ENCODE measurements at places on chromosomes 16 and 17.

- no peak for DNase-seq
Measured at GRCh38 chr17:58789160-58789559, 33.5 kb downstream of the PPM1E start.

- no peak for DNase-seq
Measured at GRCh38 chr16:78448658-78449271, 349.3 kb downstream of the WWOX start.

GRCh38 chr17:66455060-66455459, 152.6 kb downstream of the PRKCA start:
- DNase-seq: no peak

DNA sequence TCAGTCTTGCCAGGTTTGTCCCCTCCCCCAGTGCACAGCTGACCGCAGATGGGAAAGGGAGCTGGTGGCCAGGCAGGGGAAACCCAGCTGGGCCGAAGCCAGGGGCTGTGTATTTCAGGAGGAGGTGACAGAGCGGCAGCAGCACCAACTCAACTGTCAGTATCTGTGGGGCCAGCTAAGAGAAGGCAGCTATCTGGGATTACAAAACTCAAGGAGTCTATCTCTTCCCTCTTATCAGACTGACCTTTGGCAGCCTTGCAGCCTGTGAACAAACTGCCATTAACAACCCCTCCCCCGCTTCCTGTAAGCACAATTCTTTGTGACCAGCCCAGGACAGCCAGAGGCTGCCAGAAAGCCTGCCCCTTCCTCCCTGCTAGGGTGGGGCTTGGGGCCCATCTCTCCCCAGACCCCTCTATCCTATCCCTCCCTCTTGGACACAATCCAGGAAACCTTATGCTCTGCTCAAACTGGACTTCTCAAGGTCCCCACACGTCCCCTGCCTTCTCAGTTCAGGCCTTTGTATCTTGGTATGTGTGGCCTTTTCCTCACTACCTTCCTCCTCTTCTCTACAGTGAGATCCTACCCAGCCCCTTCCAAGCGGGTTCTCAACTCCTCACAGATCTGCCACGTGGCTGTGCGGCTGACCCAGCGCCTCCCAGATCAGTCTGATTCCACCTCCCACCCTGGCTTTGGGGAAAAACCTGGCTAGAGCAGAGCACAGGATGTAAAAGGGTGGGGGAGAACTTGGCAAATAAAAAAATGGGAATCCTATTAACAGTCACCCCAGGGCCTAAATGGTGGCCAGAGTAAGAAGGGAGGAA, 10.5 kb downstream of the ST3GAL2 start:
- DNase-seq: peak; percentile 96

DNA sequence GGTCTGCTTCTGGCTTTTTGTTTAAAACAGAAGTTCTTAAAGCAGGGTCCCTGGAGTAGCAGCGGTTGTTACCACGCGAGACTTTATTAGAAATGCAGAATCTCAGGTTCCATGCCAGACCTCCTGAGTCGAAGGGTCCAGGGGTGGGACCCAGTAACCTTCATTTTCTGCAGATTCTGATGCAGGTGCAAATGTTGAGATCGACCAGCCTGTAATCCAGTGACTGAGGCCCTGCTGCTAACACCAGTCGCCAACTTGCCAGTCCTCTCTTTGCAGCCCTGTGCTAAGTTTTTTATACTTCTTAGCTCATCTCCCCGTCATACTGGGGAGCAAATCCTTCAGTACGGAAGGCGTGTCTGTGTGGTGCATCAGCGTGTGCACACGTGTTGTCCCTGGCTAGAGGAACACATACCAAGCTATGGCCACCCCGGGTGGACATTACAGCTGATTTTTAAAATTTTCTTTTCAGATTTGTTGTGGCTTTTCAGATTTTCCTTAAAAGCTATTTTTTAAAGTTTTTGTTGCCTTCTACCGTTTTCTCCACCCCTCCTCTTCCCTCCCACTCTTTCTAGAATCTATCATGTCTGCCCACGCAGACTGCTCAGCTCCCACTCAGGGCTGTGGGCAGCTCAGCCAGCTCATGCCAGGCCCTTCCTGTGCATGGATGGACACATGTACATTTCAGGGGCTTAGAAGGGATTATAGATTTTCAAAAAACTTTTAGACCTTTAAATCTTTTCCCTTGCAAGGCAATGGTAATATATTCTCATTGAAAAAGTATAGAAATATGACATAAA, 57.7 kb downstream of the MEAK7 start:
- no peak for DNase-seq

DNA sequence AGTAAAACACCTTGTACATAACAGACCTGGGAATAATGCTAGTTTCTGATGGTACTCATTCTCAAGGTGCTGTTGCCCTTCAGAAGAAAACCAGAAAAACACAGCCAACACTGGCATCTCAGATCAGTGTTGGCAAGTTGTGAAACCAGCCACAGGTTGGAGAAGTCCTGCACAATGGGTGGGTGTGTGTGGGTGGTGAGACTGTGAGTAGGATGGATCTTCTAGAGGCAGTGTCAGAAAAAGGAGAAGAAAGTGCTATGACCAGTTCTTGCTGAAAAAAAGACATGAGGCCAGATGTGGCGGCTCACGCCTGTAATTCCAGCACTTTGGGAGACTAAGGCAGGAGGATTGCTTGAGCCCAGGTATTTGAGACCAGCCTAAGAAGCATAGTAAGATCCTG, 35.2 kb upstream of the SMIM36 start:
- no peak for DNase-seq

DNA sequence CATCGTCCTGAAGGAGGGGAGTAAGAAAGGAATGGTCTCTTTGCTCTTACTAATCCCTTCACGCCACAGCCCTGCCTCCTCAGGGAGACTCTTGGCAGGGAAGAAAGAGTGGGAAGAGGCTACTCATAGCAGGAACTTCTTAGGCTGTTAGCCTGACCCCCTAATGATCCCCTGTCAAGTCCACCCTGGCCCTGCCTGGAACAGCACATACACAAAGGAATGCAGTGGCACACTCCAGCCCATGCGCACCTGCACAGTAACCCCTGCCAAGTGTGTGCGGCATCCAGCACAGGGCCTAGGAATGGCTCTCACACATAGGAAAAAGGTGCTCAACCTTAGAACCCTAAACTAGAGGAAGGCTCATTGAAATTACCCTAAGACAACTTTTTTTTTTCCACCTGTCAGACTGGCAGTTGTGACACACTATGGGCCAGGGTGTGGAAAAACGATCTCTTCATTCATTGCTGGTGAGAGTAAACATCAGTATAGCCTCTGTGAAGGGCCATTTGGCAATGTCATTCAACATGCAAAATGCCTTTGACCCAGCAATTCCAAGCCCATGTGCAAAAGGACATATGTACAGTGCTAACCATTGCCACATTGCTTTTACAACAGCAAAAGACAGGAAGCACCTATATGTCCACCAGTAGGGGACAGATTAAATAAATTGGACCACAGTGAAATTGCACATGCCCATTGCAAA, 50.1 kb downstream of the PIMREG start:
- DNase-seq: no peak

DNA sequence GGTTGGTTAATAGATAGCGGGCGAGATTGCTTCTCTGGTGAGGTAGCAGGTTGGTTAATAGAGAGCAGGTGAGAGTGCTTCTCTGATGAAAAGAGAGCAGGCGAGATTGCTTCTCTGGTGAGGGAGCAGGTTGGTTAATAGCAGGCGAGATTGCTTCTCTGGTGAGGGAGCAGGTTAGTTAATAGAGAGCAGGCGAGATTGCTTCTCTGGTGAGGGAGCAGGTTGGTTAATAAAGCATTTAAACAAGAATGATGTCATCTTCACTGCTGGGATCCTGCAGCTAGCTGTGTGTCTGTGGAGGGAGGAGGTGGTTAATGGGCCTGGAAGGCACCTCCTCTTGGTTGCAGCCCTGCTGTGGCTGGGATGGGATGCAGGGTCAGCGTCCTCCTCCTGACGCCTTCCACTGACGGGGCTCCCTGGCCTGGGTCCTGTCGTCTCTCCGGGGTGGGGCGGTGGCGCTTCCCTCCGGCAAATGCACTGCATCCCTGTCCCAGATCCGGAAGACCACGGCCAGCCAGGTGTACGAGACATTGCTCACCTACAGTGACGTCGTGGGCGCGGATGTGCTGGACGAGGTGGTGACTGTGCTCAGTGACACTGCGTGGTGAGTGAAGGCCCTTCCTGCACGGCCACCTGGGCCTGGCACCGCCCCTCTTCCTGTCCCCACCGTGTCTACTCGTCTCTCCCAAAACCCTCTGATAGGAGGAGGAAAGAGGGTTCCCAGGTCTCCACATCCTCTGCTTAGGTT, 99.2 kb upstream of the ZNF750 start:
- no peak for DNase-seq

DNA sequence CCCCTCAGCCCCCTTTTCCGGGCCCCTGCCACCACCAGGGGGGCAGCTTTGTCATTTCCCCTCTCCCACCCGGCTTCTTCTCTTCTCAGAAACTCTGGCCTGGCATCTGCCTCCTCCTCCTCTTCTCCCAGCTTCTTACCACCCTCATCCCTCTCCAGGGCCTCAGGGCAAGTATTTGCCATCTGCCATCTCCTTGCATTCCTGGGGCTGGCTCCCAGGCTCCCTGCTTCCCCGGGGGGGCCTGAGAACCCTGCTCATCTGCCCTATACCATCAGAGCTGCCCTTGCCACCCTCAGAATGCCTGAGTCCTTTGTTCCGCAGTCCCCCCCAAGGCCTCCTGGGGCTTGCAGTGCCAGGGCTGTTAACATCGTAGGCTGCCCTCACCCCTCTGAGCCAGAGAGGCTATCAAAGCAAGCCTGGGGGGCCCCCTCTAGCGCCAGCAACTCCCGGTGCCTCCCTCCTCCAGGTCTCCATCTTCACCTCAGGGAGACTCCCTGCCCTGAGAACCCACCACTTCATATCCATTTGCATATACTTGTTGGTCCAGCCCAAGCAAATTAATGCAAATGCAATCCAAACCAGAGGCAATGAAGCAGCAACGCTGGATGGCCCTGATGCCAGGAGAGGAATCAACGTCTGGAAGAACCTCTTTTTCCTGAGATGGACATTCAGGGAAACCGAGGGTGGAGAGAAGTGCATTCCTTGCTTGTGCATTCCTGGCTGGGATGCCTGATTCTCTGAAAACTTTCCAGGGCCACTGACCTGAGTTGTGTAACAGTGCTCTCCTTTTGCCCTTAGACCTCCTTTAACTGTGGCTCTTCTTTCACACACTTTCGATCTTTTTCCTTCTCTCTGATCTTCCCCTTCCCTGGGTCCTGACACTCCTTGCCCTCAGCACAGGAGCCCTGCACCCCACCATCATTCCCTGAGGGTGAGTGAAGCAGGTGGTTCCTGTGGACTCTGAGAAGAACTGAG, 20.7 kb upstream of the SP2 start:
- DNase-seq: no peak
